ENCODE measurements at places on chromosomes 5 and 9. TPM values are rescaled to one million over a fixed set of nuclear protein-coding genes. Genes with fewer than 3 reads are reported as not detected.

Gene PRKAA1
- 73.3 TPM for total RNA-seq

Gene CDK9
- total RNA-seq: 111 TPM

GRCh38 chr5:25020454-25020853 is 375.7 kb upstream of the CDH10 start:
- H3K36me3 ChIP-seq: no peaks in the 10 kb centered on the region
- no peaks in the 10 kb centered on the region for H3K4me1 ChIP-seq
- H3K27ac ChIP-seq: no peak overlapping the region
- no peaks in the 10 kb centered on the region for H3K27me3 ChIP-seq
- no peak for DNase-seq

DNA sequence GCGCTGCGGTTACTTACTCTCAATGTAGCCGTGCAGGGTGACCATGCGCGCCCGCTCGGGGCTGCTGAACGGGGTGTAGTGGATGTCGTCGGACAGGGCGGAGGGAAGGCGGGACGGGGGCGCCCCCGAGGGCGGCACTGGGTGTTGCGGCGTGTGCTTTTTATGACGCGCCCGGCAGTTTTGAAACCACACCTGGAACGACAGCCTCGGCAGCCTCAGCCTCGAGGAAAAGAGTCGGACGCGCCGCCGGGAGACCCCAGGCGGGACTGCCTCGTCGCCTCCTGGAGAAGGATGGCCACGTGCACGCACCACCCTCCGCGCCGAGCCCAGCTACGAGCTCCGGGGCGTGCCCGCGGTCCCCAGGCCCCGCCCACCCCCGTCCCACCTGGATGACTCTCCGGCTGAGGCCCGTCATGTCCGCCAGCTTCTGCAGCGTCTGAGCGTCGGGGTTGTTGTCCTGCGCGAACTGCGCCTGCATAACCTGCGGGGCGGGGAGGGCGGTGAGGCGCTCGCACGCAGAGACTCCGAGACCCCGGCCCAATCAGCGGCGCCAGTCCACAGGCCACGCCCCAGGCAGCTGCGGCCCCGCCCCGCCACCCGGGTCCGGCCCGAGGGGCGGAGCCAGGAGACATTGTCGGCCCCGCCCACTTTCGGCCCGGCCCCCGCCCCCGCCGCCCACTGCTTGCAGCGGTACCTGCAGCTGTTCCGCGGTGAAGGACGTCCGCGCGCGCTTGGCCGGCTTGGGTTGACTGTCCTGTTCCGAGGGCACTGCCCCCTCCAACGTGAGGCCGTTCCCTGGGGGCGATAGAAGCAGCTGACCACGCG is 15.0 kb downstream of the LHX6 start:
- DNase-seq: peak; percentile 28
- peaks cover 13% of the 10 kb centered on the region for H3K4me1 ChIP-seq
- H3K4me3 ChIP-seq: peak overlapping the region; percentile 15
- no peak overlapping the region for H3K27ac ChIP-seq
- no peaks in the 10 kb centered on the region for H3K36me3 ChIP-seq
- H3K27me3 ChIP-seq: peaks cover 30% of the 10 kb centered on the region

- DNase-seq: peak; percentile 52
- H3K27me3 ChIP-seq: no peaks in the 10 kb centered on the region
- peak overlapping the region; percentile 96 for H3K27ac ChIP-seq
- H3K4me3 ChIP-seq: peak overlapping the region; percentile 87
- no peaks in the 10 kb centered on the region for H3K36me3 ChIP-seq
Observed at GRCh38 chr5:43020399-43020746, 19.7 kb downstream of the ANXA2R start.

DNA sequence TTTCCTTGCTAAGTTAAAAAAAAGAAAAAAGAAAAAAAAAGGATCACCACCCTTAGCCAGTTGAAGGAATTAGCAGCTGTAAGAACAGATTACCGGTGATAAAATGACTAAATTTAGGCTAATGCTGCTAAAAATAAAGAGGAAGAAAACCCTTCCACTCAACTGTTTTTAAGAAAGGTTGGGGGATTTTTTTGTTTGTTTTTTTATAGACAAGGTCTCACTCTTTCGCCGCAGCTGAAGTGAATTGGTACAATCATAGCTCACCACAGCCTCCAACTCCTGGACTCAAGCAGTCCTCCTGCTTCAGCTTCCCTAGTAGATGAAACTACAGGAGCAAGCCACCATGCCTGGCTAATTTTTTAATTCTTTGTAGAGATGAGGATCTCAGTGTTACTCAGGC is 101.7 kb downstream of the SNCAIP start:
- no peak overlapping the region for H3K4me3 ChIP-seq
- DNase-seq: no peak
- no peaks in the 10 kb centered on the region for H3K36me3 ChIP-seq

GRCh38 chr5:116872986-116873385 is 298.4 kb upstream of the SEMA6A start:
- H3K27ac ChIP-seq: no peak overlapping the region
- no peak for DNase-seq
- no peaks in the 10 kb centered on the region for H3K4me1 ChIP-seq
- no peaks in the 10 kb centered on the region for H3K27me3 ChIP-seq
- H3K36me3 ChIP-seq: no peaks in the 10 kb centered on the region
